ENCODE measurements at places on chromosomes 3 and 15.
A peak's percentile ranks its signal among the peaks of the same experiment; 100 is the strongest.

DNA sequence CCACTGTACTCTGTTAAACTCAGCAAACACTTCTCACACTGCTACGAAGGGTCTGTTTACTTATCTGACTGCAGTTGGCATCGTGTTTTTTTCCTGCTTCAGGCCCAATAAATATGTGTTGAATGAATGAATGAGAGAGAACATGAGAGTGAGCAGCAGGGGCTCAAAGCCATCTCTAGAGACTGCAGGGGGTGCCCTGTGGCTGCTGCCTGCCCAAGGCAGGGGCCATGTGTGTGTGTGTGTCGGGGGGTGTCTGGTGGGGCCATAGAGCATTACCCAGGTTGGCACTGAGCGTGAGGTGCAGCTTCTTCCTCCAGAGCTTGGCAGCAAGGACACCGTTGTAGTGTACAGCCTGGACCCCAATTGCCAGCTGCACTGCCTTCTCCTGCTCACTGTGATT, 14.8 kb downstream of the EPB42 start:
- DNase-seq = no peak

- DNase-seq = no peak
These were observed 54.5 kb upstream of the TBL1XR1 start for GRCh38 chr3:177251755-177252154.

GRCh38 chr15:65372787-65373067, 5.1 kb downstream of the IGDCC3 start:
- no peak for DNase-seq

- DNase-seq = no peak
These were observed 62.1 kb downstream of the PDCD6IP start for GRCh38 chr3:33860373-33861050.

GRCh38 chr15:49438962-49439631, 16.1 kb downstream of the FGF7 start:
- DNase-seq = peak; percentile 68

GRCh38 chr3:38644662-38645053, 4.8 kb downstream of the SCN5A start:
- DNase-seq = no peak

DNA sequence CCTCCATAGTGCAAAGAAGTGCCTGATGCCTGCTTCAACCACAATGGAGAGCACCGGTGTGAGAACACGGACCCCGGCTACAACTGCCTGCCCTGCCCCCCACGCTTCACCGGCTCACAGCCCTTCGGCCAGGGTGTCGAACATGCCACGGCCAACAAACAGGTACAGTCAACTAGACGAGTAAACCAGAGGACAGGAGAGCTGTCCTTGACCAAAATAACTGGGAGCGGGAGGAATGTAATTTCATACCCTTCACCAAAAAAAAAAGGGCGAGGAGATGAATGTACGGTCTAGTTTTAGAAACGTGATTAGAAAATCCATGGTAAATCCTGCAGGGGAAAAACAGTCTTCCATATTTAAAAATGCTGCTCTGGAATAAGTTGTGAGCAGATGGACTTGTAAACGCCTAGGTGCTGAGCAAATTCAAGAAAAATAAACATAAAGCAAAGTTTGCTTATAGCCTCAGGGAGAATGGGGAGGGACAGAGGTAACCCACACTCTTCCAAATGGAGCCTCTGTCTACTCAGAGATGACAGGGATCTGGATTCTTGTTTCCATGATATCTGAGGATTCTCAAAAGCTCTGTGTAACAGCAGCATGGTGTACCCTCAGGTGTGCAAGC, 8.4 kb downstream of the THBS1 start:
- no peak for DNase-seq

- DNase-seq = no peak
These were observed 24.9 kb downstream of the PLXND1 start for GRCh38 chr3:129581623-129582022.

DNA sequence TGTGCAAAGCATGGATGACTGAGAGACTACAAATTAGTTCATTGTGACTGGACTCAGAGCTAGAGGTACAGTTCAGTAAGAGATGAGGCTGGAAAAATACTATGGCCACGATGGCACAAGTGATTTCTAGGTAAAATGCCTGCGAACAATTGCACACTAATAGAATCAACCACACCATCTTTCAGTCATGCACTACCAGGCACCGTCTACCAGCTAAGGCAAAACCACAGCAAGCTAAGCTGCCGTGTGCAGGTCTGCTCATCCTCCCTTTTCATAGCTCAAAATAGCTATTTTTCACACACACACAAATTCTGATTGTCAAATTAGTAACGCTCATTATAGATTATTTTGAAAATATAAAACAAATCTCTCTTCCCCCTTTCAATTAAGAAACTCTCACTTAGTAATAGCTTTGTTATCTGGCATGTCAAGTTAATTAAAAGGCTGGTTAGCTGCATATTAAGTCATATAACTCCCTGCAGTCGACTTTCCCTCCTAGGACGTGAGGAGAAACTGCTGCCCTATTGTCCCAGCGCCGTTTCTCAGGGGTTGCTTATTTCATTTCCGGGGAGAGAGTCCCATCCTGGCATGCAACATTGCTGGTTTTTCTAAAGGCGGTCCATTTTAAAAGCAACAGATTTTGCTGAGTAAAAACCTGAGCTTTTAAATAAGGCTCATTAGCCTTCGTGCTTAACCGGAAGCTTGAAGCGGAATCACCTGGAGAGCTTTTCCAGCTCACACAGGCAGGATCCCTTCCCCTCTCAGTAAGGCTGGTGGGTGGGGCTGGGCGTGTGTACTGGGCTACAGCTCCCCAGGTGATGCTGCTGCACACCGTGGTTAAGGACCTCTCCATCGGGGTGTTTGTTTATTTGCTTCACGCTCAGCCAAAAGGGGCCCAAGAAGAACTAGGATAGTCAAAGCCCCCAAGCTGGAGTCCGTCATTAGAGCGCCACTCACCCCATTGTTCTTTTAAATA, 16.9 kb upstream of the MEX3B start:
- DNase-seq = no peak

- DNase-seq = no peak
These were observed 675.4 kb upstream of the SGO1 start for GRCh38 chr3:20861454-20861853.

DNA sequence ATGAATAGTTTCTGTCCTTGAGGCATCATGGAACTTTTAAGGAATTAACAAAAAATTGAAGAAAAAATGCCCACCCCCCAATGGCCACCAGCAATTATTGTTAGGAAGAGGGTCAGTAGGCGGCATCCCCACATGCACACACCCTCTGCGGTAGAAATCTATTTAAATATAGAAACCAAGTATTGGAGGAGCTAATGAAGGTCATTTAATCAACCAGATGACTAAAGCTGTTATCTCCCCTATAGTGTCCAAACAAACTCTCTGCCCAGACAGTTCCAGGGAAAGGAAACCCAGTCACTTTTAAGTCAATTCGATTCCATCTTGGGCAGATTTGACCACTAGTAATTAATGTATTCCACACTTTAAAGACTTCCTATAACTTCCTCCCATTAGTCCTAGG, 47.1 kb downstream of the DGKG start:
- no peak for DNase-seq

- DNase-seq = no peak
These were observed 48.3 kb upstream of the KPNA4 start for GRCh38 chr3:160613661-160614060.

DNA sequence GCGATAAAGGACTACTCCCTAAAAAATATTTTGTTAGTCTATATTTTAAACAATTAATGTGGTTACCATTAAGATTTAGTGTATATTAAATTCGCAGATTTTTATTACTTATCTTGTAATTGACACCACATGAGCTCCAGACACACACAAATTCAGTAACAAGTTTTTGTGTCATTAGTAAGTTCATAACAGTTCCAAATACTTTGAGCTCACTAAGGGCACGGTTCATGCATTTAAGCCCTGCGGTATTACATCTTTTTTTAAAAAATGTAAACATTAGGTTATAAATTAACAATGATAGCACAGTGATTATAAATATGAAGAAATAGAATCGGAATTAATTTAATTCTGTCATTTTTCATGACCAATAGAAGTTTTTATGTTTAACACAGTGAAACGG, 317.3 kb downstream of the ZNF385D start:
- DNase-seq = no peak

- peak; percentile 98 for DNase-seq
These were observed 18.7 kb downstream of the TMEM43 start for GRCh38 chr3:14143271-14144225.

- peak; percentile 58 for DNase-seq
These were observed 37.9 kb upstream of the TSC22D2 start for GRCh38 chr3:150370122-150370602.

DNA sequence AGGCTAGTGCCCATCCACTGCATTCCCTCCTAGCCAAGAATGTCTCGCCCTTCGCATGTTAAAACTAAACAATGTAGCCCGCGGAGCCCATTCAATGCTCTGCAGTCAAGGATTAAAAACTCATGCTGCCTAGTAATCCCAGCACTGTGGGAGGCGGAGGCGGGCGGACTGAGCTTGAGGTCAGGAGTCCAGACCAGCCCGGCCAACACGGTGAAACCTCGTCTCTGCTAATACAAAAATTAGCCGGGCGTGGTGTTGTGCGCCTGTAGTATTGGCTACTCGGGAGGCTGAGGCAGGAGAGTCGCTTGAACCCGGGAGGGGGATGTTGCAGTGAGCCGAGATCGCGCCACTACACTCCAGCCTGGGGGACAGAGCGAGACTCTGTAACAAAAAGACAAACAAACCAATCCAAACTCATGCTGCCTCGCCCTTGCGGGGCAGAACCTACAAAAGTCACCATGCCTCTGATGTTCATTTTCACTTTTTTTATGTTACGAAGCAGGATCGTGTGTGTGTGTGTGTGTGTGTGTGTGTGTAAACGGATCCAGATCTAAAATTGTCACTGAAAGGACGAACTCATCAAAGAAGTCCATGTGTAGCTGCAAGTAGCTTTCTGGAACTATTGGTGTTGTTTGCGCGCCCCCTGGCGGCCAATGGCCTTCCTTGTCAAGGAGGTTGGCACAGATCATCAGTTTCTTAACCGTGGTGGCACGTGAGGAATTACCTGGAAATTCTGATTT, 54.8 kb upstream of the SPESP1 start:
- DNase-seq = peak; percentile 92

- DNase-seq = no peak
These were observed 13.2 kb downstream of the PLA2G4D start for GRCh38 chr15:42080919-42081830.

DNA sequence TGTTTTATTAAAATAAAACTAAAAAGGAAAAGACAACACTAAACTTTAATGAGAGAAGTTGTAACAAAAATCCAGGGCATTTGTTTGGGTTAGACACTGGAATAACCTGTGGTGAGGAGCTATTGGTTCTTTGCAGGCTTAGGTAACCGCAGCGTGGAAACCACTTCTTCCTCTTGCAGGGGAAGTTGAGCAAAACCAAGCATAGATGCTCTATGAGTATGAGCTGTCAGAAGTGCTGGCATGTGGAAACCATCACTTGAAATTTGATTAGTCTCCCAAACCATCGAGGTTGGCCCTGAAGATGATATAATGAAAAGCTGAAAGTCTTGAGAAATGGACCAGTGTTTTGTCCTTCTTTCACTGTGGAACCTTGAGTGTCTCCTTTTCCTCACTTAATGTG, 127.1 kb upstream of the RBMS3 start:
- peak; percentile 50 for DNase-seq

GRCh38 chr3:185423178-185423577, 60.2 kb downstream of the MAP3K13 start:
- DNase-seq = peak; percentile 12

- no peak for DNase-seq
These were observed 96.7 kb upstream of the TP63 start for GRCh38 chr3:189534531-189534930.

DNA sequence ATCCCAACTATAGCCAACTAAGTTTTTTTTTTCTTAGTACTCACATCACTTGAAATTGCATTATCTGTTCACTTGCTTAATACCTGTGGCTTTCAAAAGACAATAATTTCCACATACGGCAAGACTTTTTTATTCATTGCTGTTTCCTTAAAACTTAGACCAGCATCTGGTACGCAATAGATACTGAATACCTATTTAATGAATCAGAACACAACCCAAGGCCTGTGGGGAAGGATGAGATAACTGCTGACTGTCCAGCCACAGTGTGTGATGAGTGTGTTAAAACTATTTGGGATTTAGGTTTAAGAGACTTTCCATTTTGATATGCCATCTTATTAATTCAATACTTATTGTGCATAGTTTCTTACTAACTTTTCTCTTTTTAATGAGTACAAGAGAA, 988.7 kb downstream of the NTRK3 start:
- DNase-seq = no peak

- DNase-seq = peak; percentile 71
These were observed 7.4 kb upstream of the DLG1 start for GRCh38 chr3:197305854-197306253.

DNA sequence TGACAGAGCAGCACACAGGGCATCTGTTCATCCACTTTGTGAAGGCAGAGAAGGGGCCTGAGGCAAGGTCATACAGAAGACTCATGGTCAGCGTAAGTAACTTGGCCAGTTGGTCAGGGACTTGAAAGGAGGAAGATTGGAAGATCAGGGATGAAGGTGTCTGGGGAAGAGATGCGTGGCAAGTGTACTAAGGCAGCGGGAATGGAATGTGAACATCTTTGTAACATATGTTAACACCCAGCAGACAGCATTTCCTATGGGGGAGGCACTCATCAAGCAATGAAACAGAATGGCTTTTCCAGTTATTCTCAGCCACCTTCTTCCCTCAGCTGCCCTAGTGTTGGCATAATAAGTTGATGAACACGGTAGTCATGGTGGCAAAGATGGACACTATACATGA, 7.8 kb upstream of the RFC4 start:
- no peak for DNase-seq

GRCh38 chr3:99523431-99524127, 114.8 kb upstream of the COL8A1 start:
- no peak for DNase-seq

- DNase-seq = no peak
These were observed 32.4 kb upstream of the PIK3R4 start for GRCh38 chr3:130779031-130779430.

DNA sequence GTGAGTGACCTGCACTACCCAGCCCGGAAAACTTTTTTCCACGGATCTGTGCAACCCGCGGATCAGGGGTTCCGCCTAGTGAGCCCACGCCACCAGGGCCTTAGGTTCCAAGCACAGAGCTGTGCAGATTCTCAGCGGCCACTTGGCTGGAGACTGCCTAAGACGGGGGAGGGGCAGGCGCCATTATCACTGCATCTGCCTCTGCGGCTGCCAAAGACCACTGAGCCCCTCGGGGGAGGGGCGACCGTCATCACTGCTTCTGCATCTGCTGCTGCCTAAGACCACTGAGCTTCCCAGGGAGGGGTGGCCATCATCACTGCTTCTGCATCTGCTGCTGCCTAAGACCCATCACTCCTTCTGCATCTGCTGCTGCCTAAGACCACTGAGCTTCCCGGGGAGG, 460.2 kb downstream of the OCA2 start:
- DNase-seq = no peak
